Astrocyte (in vitro differentiated cells and primary cell): ENCODE measurements at places on chromosomes 5 and 9.

DNA sequence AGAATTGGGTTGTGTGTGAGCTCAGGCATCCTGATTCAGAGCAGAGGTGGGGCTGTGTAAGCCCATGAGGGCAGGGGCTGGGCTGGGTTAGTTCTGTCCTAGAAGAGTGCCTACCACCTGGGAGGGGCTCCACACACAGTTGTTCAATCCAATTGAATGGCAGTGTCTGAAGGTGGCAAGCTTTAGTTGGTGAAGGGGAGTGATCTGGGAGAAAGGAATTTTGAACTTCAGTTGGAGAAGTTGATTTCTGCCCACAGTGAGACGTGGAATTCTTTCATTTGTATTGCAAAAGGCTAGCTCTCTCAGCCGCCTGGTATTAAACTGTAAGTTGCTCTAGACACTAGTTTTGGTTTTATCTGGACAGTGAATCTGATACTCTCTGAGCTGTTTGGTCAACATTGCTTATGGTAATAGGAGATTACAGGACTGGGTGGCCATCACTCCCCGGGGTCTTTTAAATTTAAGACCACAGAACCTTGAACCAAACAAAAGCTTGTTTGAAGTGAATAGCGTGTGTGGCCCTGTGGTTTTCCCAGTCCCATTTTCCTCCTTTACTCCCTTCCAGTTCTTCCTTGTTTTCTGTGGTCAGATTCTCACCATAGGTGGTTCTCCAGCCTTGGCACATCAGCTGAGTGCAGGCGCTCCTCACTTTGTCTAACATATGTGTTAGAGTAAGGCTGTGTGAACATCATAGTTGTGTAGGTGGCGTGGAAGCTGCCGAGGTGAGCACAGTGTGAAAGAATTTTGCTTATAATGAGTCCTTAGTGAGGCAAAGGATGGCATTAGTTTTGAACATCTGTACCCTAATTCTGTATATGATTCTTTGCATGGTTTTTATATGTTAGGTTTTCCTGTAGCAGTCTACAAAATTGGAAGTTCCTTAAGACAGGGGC is 78.0 kb downstream of the ARHGAP26 start:
- DNase-seq = peak; percentile 62

DNA sequence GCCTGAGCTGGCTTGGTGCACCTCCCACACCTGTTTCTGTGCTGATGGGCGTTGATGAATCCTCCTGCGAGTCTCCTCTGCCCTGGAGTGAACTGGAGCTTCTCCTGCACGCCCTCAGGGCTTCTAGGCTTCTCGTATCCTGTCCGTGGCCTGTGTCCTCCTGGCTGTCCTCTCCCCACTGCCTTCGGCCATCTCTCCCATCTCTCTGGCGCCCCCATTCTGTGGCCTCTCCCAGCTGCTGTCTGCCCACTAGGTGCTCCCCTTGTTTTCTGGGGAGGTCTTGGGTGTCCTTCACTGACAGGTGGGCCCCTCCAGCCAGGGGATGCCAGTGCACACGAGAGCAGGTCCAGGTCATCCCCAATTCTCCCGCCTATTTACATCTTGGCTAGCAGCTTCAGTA is 28.8 kb downstream of the AHRR start:
- no peak for DNase-seq

DNA sequence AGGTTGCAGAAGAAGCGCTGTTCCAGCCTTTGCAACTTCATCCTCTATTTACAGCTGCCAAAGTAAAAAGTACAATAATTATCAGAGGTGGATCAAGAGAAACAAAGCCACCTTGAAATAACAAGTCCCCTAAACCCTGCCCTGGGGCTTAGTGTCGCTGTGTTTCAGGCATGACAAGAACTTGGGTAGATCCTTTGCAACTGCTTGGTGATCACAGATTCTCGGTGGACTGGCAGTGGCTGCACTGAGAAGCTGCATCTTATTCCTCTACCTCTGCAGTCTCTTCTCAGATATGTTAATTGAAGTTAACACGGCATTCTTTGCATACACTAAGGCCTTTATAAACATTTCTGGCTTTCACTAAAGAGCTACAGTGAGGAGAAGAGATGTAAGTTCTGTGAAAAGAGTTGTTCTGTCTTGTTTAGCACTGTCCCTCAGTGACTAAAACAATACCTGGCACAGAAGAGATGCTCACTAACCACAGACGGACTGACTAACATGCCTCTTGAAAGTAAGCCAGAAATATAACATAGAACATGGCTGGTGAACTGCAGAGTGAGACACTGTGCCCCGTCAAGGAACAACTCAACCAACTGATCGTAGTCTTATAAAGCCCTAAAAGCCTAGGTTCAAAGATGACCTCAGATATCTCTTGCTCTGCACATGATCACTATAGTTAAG is 144.2 kb downstream of the MLLT3 start:
- peak; percentile 61 for DNase-seq

GRCh38 chr9:18820566-18821095 is 212.4 kb downstream of the SAXO1 start:
- no peak for DNase-seq

GRCh38 chr9:133709015-133709611 is 29.0 kb downstream of the SARDH start:
- no peak for DNase-seq

DNA sequence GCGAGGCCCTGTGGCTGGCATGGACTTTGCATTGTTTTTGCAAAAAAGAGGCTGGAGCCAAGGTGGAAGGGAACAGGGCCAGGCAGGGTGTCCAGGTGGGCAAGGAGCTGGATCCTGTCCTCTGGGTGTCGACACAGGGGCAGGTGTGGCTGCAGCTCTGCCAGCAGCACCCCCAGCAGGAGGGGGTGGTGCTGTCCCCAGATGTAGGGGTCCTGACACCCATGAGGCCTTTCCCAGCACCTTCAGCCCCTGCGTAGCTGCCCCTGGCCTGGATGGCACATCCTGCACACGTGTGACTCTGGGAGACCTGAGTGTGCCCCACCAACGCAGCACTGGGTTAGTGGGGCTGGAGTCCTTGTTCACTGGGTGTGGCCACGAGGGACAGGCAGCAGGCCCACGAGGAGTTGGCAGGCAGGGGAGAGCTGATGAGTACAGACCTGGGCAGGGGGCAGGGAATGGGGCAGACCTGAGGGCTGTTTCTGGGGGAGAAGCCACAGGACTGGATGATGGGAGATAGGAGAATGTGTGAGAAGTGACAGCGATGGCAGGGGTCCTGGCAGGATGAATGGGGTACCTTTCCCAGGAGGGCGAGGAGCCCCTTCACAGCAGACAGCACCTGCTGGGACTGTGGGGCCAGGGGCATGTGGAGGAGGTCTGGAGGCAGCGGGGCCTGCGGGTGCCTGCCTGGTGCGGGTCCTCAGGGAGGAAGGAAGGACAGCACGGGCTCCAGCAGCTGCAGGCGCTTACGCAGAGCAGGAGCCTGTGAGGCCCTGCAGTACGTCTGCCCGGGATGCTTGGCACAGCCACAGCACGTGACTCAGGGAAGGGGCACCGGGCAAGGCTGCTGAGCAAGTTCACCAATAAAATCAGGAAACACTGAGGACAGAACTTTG is 3.6 kb upstream of the RASGEF1C start:
- no peak for DNase-seq

- no peak for DNase-seq
Observed at GRCh38 chr9:123421186-123421585, 65.2 kb downstream of the CRB2 start.

DNA sequence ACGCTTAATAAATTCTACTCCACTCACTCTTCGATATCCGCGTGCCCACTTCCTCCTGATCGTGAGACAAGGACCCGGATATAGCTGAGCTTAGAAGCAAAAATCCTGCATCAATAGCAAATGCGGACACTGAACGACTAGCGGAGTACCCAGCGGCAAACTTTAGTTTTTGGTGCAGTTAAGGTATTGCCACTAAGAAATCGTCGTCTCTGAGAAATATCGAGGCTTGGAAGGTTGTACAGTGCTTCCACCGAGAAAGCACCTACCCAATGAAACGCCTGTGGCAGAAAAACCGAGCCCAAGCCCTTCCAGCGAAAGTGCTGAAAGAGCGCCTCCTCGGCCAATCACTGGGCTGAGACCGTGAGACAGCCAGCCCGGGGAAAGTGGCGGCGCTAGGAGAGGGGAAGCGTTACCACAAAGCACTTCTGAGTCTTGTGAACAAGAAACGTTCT is 32.2 kb downstream of the ANXA2R start:
- peak; percentile 79 for DNase-seq

- DNase-seq = peak; percentile 26
Observed at GRCh38 chr5:89471541-89471940, 588.6 kb upstream of the MEF2C start.

GRCh38 chr5:67844924-67845323 is 370.6 kb upstream of the PIK3R1 start:
- DNase-seq = no peak

- peak; percentile 86 for DNase-seq
Observed at GRCh38 chr9:14245901-14246525, 67.9 kb downstream of the NFIB start.

DNA sequence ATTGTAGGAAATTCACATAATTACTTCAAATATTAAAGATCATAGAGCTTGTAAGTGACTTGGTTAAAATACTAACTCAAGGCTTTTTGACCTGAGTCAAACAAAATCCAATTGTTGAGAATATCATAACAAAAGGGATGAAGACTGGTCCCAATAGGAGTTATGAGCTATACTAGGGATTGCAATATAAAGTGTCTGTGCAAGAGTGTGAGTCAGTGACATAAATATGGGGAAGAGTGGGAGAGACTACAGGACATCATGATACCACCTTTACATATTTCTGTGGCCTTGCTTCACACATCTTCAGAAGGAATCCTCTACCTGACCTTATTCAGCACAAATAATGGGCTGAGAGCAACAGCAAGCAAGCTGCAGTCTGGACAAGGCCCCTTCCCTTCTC is 180.9 kb upstream of the SLC24A2 start:
- DNase-seq = peak; percentile 14

- DNase-seq = no peak
Observed at GRCh38 chr9:135502168-135502872, 1.8 kb downstream of the MRPS2 start.

GRCh38 chr9:97412626-97413385 is 910 bp downstream of the TDRD7 start:
- no peak for DNase-seq

GRCh38 chr9:133170716-133171115 is 7.0 kb upstream of the GBGT1 start:
- no peak for DNase-seq
